NCI-H2107 (cell line): ENCODE measurements at places on chromosomes 3 and 15.

DNA sequence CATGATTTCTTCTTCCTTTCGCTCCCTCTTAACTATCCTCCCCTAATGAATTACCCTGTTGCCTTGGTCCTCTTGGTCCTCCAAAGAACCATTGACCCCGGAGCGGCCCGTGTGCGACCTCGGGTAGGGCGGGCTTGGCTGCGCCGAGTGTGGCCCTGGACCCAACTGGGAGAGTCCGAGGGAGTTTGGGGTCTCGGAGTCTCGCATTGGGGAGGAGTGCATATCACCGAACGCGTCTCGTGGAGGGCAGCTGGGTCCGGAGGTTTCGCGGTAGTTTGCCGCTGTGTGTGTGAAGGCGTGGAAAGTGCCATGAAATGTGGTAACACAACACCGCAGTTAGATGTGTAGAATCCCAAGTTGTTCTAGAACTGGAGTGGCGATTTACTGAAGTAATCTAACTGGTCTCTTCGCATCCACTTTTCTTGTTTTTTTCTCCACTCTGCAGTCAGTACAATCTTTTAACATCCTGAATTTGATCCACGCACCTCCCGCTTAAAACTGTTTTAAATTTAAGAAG, 363 bp downstream of the GTF2E1 start:
- DNase-seq, result peak; percentile 29

DNA sequence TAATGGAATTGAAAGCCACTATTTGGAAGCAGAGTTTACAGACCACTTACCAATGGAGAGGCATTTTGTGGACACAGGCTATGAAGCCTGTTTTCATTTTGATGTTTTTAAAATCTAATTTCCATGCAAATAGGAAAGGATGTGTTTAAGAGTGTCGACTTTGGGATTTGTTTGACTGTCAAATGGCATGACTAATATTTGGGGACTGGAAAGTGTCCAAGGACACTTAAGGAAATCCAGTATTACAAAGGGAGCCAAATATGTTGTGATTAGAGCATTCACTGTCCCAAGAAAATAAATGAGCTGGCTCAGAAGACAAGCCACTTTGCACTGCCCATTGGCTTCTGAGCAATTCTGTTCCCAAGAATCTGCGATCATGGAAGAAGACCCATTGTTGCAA, 34.0 kb upstream of the SLC6A11 start:
- no peak for DNase-seq

DNA sequence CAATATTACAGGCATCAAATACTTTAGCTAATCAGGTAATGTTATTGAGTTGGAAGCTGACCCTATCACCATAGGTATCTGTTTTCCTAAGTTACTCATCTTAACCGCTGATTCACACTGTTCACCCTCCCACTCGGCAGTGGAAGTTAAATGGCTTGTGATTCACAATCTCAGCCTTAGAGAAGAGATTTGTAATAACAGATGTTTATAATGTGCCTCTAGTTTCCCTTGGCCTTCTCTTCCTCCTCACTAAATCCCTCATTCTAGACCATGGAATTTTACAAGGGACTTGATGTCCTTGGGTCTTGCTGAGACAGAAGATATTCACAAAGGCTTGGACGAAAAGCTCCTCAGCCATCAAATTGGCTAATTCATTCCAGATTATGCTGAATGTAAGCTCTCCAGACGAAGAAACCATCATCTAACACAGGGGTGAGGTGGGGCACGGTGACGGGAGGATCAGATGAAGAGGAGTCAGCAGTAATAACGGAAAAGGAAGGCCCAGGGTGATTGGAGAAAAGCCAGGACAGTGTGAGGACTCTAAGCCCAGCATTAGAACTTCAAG, 931.7 kb downstream of the MCTP2 start:
- DNase-seq, result no peak

- DNase-seq, result no peak
These were observed 11.2 kb downstream of the TNFSF10 start for GRCh38 chr3:172511783-172512762.

GRCh38 chr3:127964053-127964452, 49.0 kb downstream of the KBTBD12 start:
- peak; percentile 74 for DNase-seq

DNA sequence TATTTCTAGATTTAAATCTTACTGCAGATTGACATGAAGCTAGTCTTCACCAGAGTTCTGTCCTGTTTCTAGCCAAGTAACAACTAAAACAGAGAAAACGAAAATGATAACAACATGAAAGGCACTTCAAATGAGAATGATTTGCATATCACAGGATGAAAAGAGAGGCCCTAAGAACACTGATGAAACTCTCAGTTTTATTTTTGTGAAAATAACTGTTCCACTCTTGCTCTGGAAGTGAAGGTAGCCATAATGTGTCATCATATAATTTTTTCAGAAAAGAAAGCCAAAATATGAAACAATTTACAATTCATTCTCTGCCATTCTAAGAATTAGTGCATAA, 274.4 kb downstream of the ADAMTSL3 start:
- no peak for DNase-seq
